ENCODE measurements at places on chromosomes 6 and 20.

- DNase-seq: no peak
These were observed at the start of gene ADGB for GRCh38 chr6:146598772-146599405. TSS of gene ADGB (plus strand) at chr6:146598972. CDS start at chr6:146599041, 69 bp downstream.

DNA sequence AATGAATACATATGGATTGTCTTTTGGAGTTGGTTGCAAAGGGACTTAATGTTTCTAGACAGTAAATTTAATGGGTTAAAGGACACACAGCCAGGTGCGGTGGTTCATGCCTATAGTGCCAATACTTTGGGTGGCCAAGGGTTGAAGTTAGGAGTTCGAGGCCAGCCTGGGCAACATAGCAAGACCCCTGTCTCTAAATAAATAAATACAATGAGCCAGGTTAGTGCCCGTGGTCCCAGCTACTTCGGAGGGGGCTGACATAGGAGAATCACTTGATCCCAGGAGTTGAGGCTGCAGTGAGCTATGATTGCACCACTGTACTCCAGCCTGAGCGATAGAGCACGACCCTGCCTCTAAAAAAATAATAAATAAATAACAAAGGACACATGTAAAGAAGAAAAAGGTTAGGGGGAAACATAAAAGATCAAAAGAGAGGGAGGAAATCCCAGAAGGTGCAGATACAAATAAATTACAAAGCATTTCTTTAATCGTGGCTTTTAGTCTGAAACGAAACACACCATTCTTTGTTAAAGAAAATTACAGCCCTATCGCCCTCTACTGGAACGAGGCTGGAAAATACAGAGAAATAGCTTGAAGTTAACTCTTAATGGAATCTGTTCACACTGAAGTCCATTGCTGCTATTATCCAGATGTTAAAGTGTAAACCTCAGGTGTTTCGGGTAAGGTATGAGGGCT lies 42.6 kb upstream of the SCML4 start:
- DNase-seq: no peak

DNA sequence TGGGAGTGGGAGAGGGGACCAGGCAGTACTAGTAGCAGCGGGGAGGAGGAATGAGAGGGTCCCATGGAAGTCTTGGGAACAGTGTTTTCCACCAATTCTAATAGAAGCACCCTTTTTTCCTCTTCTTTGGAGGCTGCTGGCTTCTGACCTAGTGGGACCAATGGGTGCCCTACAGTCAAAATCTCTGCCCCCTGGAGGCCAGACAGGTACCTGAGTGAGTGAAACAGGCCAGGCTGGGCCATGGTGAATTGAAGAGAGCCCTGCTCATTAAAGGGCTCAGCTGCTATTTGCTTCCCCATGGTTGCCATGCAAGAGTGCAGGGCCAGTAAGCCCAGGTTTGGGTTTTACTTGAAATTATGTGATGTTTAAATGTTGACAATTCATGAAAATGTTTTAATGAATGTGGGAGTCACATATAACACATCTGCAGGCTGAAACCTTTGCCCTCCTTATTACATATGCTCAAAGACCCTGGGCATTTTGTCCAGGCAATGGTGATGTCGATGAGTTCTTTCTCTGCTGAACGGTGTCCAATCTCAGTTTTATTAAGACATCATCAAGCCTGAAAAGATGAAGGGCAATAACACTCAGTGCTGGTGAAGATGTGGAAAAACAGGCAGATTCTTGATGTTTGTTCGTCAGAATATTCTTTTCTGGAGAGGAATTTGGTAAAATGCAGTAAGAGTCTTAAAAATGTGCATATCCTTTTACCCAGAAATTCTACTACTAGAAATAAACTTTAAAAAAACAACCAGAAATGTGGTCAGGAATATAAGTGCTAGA lies 42.3 kb upstream of the OCSTAMP start:
- no peak for DNase-seq

- no peak for DNase-seq
These were observed 177.9 kb downstream of the COL9A1 start for GRCh38 chr6:70124882-70125545.

DNA sequence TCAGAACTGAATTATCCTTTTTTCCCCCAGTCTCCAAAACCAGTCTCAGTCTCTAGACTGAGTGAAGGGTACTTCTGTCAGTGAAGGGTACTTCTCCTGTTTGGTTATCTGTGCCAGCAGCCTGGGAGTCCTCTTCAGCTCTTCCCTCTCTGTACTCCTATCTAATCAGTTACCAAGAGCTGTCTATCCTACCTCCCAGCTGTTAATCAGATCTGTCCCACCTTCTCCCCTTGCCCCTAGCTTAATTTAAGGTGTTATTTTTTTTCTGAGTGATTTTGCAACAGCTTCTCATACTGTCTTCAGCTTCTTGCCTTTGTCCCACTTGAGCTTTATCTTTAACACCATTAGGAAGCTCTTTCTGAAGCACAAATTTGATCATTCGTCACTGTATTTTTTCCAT lies 491.9 kb upstream of the SOX4 start:
- DNase-seq: no peak

DNA sequence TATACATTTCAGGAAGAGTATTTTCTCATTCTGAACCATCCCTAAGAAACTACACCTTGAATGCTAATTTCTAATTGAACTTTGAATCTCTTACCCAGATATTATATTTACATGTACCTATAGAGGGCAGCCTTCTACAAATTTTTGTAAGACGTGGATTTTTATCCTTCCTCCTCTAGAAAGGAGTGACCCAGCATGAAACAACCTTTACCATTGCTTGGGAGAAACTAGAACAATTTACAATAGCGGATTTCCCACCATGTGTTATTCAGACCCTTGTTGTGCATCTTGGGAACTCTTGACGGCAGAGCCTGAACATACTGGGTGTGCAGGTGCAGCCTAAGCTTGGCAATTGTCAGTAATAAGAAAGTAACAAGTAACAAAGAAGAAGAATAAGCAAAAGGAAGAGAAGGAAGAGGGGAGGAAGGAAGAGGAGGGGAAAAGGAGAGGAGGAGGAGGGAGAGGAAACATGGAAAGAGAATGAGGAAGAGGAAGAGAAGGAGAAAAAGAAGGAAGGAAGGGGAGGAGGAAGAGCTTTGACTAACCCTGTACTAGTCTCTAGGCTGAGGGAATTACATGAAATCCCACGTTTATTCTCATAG lies 10.8 kb upstream of the TAAR1 start:
- no peak for DNase-seq

DNA sequence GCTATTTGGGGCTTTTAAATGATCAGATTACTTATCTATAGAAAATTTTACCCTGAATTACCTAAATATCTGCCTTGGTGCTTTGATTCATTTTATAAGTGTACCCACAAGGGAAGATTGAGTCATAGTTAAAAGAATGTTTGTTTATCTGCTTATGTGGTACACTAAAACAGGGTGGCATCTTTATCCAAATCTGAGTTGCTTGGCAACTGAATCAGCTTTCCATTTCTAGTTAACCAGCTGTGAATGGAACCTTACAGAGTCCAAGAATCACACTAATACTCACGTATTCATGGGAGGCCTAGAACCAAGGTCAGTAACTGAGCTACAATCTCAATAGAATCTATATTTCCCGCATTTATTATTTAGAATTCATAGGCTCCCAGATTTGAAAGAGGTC lies 44.0 kb upstream of the CAP2 start:
- DNase-seq: no peak

GRCh38 chr6:74749211-74750147 lies 456.4 kb downstream of the COL12A1 start:
- DNase-seq: no peak

DNA sequence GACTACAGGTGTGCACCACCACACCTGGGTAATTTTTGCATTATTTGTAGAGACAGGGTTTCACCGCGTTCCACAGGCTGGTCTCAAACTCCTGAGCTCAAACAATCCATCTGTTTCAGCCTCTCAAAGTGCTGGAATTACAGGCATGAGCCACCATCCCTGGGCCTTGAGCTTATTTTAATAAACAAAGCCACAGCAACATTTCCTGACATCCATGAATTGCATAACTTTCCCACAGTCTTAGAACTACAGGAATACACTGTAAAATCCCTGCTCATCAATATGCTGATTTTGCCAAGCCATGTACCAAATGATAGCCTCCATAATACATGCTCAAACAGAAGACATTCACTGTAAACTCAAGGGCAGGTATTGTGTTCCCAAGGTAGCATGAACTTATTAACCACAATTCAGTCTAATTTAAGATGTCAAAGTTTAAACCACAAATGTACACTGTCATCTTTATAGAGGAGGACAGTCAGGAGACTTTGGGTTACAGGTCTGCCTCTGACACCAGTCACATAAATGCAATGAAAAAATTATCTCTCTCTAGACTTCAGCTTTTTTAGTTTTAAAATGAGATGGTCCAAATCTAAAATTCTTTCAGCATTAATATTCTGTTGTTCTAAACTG lies 40.0 kb downstream of the NUDT3 start:
- no peak for DNase-seq

GRCh38 chr20:59365611-59366285 lies 65.3 kb downstream of the EDN3 start:
- DNase-seq: no peak

GRCh38 chr20:17836303-17836861 lies 132.2 kb downstream of the SNX5 start:
- no peak for DNase-seq

- DNase-seq: no peak
These were observed 11.8 kb downstream of the THBS2 start for GRCh38 chr6:169241688-169242350.

- no peak for DNase-seq
These were observed 7.1 kb downstream of the MOCS1 start for GRCh38 chr6:39927159-39927558.

DNA sequence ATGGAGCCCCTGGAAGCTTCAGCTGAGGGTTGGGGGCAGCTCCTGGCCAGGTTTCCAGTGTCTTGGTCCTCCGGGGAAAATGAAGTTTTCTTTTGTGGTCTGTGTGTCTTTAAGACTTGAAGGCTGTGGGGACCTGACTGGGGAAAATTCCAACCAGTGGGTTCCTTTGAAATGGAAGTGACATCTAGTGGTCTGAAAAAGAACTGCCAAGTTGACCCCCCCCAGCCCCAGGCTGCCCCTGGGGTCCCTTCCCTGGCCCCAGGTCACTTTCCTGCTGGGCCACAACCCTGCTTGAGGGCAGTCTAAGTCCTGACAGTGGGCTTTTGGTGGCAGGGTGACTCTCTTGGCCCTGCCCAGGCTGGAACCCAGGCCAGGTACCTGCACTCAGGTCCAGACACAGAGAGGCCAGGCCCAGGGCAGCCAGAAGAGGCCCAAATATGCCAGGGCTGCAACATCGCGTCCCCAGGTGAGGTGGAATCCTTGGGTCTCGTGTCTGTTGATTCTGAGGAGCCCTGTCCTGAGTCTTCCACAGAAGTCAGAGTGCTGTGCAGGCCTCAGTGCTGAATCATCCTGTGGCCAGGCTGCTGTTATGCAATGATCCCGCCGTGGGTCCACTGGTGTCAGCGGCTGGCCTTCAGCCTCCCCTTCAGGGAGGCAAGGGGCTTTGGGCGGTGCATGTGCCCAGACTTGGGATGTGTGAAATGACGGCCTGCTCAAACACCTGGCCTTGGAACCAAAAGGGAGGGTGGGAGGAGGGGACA lies 68.4 kb downstream of the VEGFA start:
- DNase-seq: no peak

DNA sequence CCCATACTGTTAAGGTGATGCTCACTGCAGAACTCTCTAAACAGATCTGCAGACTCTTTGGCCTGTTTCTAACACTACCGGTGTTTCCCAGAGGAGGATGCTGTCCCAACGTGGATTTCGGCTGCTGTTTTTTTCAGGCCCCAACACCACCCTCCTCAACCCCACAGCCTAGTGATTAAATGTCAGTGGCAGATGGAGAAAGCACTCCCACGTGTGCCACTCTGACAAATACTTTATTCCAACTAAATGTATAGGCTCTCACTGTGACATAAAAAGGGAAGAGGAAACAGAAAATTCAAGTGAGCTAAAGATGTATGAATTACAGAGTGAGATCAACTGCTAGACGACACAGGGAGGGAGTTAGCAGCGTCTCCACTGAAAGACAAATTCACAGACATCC lies 3.6 kb downstream of the TBC1D20 start:
- no peak for DNase-seq

DNA sequence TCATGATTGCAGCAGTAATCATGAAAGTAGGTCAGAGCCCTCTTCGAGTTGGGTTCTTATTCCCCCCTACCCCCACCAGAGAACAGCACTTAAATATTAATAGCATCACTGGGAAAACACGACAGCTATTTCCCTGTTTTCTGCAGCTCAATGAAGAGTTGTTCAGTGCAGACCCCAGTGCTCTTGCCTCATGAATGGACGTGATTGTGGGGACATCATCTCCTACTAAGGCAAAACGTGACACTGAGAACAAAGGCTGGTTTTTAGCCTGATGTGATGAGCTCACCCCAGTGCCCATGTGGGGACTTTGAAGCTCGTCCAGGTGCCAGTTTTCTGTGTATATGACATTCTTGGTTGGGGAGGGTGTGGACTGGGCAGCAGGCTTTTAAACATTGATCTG lies 105.9 kb downstream of the SLC35F1 start:
- DNase-seq: no peak

DNA sequence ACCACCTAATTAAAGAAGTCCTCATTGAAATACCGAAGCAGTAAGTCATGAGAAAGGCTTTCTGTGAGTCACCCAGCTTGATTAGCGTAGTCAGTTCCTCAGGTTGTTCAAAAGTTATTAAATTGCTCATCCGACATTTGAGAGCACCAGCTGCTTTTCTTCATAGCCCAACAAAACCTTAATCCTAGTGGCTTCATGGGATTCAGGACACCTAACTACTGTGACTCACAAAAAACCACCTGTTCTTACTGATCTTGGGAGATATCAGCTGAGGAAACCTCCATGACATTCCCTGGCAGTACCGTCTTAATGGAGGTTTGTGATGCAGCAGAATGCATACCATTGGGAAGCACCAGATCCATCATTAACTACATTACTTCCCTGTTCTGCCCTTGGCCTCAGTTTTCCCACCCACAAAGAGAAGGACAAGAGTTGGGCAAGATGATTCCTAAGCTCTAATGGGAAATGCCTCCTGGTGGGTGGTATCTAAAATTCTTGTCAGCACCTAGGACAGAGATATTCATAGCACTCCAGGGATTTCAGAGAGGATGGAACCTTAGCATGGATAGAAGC lies 103.8 kb downstream of the KHDC1L start:
- no peak for DNase-seq

- no peak for DNase-seq
These were observed 8.1 kb downstream of the NEDD9 start for GRCh38 chr6:11224252-11224965.

DNA sequence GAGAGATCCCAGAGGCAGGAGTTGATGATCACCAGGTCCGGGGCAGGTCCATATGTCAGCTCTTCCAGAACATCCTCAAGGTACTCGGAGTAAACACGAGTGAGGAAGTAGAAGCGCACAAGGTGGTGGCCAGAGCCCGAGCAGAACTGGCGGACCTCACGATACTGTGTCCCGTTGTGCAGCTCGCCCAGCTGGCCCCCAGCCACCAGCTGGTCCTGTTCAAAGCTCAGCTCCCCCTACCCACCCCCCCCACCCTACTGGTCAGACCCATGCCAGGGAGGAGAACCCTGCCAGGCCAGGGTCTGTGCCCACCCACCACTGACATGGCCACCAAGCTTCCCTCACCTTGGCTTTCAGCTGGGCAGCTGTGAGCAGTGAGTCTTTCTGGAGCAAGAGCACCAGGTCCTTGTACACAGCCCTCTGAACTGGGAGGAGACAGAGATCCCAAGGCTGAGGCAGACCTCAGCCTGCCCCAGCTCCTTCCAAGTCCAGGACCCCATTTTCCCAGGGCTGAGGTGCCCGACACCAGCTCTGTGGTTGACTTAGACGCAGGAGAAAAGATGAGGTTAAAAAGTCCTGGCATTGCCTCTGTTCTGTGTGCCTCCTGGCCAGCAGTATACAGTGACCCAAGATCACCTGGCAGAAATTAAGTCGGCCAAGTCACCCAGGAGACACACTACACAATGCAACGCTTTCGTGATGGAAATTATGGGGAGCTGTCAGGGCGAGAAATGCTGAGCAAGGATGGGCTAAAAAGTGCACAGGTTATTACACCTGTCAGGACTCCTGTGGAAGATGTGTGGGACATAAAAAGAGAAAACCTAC lies 1.4 kb downstream of the PCED1A start:
- DNase-seq: no peak
